NCI-H510A treated with DMSO at 0.1 percent for 48 hours (cell line): ENCODE measurements at places on chromosomes 13 and 19.

DNA sequence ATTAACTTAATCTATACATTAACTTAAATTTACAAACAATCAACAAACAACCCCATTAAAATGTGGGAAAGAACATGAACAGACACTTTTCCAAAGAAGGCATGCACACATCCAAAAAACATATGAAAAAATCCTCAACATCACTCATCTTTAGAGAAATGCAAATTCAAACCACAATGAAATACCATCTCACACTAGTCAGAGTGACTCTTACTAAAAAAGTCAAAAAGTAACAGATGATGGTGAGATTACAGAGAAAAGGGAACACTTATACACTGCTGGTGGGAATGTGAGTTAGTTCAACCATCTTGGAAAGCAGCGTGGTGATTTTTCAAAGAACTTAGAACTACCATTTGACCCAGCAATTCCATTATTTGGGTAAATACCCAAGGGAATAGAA is 759.2 kb upstream of the SLITRK1 start:
- no peak for DNase-seq

GRCh38 chr13:37274569-37275497 is 169.4 kb upstream of the CSNK1A1L start:
- no peak for DNase-seq

- no peak for DNase-seq
Observed at GRCh38 chr19:49362929-49363267, 682 bp upstream of the TEAD2 start.

DNA sequence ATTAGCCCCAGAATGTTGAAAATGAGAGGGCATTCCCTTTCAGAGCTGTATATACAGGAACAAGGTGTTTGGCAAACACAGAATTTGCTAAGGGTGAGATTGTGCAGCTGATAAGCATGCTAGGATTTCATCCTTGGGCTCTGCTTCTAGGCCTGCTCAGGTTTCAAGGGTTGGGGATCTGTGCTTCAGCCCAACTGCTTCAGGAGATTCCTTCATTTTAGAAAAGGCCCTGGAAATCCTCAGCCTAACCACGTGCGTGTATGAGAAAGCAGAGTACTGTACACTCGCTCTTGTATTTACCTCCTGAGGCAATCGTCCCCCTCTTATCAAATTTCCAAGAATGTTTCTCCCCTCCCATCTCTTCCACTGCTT is 291.6 kb upstream of the ARGLU1 start:
- DNase-seq: no peak

DNA sequence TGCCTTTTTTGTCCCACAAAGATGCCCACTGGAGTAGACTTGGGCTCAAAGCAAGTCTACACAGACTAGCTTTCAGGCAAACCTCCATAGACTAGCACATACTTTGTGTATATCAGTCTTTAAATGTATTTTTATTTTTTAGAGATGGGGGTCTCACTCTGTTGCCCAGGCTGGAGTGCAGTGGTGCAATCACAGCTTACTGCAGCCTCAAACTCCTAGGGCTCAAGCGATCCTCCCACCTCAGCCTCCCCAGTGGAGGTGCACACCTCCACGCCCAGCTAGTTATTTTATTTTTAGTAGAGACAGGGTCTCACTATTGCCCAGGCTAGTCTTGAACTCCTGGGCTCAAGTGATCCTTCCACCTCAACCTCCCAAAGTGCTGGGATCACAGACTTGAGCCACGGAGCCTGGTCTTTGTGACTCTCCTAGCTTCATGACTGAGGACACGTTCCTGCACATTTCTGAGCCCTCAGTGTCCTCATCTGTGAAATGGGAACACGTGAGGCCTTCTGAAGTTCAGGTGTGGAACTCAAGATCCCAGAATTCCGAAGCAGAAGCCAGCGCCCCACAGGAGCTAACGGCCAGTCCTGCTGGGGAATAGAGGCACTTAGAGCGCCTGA is 5.1 kb upstream of the TPM4 start:
- no peak for DNase-seq

- DNase-seq: no peak
Observed at GRCh38 chr13:103772576-103772975, 706.4 kb upstream of the SLC10A2 start.

- DNase-seq: peak; percentile 72
Observed at GRCh38 chr19:10390652-10391286, 10.4 kb upstream of the TYK2 start.

- no peak for DNase-seq
Observed at GRCh38 chr19:14673088-14673487, 1.6 kb downstream of the ADGRE3 start.

GRCh38 chr19:14166999-14167575 is 30.7 kb upstream of the ASF1B start:
- DNase-seq: no peak

GRCh38 chr19:2099054-2099501 is 2.4 kb downstream of the IZUMO4 start:
- no peak for DNase-seq

DNA sequence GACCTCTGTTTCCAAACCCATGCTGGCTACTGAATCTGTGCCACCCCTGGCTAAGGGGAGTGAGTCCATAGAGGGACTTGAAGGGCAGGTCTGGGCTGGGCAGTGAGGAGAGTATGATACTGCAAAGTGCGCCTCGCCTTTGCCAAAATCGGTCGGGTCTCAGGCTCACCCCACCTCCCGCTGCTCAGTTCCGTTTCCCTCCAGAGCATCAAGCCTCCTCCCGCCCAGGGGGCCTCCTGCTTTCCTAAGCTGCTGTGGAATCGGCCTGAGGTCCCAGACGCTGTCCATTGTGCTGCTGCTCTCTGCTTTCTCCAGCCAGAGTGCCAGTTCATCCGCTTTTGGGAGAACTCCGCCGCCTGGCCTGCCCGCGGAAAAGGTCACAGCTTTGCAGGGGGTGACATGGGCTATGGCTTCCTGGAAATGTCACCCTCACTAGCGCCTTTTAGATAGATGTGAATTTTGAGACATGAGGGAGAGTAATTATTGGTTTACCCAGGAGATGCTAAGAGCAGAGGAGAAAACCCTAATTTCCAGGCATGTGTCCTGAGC is 1418.4 kb downstream of the UQCRFS1 start:
- no peak for DNase-seq

DNA sequence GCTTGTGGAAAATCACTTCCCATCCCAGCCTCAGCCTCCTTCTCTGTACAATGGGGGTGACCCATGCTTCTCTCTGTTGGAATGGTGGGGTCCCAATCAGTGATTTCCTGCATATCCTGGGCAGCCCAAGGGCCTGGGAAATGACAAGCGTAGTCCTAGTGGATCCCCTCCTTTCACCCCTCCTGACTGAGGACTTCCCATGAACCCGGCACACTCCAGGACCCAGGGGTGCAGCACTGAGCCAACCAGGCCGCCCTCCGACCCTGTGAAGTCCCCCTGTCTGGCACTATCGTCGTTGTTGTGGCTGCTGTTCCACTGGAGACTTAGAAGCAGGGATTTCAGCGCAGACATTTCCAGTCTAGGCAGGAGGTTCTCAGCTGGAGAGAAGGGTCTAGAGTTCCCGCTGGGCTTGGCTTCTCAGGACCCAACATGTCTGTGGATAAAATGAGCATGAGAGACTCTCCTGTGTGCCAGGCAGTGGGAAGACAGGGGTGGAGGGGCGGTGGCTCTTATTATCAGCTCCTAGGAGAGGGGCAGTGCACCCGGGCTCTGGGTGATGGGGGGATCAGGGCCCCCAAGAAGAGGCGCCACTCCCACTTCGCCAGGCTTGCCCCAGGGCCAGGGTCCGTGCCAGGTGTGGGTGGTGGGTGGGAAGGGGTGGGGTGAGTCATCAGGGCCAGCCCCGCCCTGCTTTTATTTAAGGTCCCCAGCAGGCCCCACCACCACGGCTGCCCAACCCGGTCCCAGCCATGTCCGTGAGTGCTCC is at the start of gene LGALS7B:
LGALS7B (plus strand) TSS at position 723 of the 766 bp plus-strand sequence; CDS start at position 750, 27 bp downstream.
- no peak for DNase-seq

DNA sequence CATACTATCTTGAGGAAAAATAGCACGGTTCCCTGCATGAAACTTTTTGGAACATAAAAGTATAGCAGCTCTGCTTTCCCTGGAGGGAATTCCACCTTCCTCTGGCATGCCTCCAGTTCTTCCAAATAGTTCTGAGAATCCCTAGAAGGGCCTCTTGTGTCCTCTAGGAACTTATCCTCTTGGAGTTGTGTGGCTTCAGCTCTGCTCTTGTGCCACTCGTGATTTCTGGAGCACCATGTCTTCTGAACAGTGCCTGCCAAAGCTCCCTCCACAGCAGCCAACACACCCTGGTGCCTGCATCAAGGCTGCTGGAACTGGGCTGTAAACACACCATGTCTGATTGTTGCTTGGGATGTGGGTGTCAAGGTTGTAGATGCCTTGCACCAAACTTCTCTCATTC is 65.7 kb upstream of the FLT1 start:
- DNase-seq: no peak

- DNase-seq: no peak
Observed at GRCh38 chr19:24060687-24061356, 26.2 kb upstream of the ZNF254 start.

DNA sequence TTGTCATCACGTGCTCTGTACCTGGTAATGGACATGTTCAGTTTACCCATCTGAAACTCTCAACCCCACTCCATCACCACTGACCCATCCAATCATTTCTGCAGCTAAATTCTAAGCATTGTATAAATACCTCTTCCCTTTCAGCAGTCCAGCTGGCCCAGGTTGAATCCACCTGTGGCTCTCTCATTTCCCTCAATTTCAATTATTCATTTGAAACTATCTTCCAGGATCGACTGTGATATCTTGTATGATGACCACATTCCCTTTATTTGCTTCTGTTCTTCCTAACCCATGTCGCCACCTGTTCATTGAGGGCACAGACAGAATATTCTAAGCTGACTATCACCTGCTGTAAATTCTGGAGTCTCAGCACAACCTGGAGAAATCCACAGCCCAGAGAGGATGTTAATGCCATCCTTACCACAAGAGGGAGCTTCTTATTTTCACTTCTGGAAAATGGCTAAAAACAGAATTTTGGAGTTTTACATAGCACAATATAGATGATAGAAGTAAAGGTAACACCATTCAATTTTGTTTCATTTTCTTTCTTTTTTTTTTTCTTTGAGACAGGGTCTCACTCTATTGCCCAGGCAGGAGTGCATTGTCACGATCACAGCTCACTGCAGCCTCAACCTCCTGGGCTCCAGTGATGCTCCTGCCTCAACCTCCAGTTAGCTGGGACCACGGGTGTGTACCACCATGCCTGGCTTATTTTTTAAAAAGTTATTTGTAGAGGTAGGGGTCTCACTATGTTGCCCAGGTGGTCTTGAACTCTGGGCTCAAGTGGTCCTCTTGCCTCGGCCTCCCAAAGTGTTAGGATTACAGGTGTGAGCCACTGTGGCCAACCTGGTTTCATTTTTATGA is 38.6 kb downstream of the ZNF823 start:
- DNase-seq: peak; percentile 5

DNA sequence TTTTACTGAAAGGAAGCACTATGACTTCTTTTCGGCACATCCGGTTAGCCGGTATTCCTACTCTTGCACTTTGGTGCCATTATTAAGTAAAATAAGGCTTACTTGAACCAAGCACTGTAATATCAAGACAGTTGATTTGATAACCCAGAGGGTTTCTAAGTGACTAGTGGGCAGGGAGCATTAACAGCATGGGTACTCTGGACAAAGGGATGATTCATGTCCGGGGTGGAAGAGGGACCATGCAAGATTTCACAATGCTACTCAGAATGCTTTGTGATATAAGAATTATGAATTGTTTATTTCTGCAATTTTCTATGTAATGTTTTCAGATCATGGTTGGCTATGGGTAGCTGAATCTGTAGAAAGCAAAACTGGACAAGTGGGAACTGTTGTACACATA is 282.1 kb downstream of the TDRD3 start:
- no peak for DNase-seq

DNA sequence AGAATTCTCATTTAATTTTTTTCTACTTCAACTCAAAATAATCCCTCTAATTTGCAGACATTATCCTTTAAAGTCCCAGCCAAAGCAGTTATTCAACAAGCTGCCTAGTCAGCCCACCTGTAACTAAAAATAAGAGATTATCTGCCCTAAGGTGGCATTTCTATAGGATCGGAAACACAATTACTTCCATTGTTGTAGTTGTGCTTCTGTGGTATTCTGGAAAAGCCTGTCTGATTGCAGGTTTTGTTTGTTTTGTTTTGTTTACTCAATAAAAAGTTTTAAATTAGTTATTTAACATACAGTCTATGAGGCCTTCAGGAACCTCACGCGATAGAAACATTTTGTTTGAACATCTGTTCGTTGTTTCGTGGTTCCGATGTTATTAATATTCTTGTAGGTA is 101.0 kb downstream of the ZIC5 start:
- peak; percentile 61 for DNase-seq

DNA sequence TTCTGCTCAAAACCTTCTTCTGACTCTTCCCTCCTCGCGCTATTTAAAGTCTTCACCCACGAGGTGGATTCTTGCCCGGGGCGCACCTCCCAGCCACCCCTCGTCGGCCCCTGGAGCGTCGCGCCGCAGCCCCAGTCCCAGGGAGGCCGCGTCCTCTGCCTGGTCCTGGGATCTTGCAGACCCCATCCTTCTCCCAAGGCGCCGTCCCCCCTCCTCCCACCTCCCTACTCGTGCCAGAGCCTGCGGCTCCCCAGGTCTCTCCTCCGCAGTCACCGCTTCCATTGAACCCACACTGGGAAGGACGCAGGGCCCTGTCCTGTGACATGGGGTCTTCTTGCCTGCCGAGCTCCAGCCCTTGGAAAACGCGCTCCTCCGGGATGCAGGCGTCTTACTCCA is 486 bp downstream of the ZNF808 start:
- no peak for DNase-seq

DNA sequence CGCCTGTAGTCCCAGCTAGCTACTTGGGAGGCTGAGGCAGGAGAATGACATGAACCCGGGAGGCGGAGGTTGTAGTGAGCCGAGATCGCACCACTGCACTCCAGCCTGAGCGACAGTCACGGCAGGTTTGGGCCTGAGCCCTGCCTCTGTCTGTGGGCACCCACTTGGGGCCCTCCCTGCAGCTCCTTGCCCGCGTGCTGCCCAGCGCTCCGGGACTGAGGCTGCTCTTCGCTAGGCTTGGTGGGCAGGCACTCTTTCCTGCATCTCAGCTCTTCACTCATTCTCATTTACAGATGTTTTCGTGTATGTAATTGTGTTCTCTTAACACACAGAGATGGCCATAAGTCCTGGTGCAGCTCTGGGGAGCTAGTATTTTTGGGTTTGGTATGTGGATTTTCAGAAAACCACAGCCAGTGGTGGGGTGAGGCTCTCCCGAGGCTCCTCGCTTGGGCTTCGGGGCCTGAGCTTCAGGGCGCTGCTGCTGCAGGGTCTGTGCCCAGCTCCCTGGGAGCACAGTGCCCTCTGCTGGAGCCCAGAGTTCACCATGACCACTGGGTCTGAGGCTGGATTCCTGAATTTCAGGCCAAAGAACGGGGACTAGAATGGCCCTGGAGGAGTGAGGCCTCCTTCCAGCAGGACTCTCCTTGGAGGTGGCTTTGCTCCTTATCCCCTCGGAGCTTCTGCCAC is 15.2 kb downstream of the UPF1 start:
- DNase-seq: peak; percentile 57

DNA sequence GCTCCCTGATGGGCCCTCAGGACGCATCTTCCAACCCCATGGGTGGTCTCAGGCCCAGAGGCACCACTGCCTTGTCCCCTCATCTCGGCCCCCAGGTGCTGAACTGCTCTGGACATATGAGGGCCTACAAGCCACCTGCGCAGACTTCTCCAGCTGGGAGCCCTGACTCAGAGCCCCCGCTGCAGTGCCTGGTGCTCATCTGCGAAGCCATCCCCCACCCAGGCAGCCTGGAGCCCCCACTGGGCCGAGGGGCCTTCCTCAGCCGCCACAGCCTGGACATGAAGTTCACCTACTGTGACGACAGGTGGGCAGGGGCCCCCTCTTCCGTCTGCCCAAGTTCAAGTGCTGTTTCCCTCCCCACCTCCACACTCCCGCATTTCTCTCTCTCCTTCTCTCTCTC is 12.2 kb downstream of the HIF3A start:
- no peak for DNase-seq
